BJ (cell line): ENCODE measurements at places on chromosomes 13 and 19. TPM values are rescaled to one million over a fixed set of nuclear protein-coding genes. Genes with fewer than 3 reads are reported as not detected.

Gene B3GNT3
- not detected in 2 replicates for polyA plus RNA-seq

- DNase-seq: no peak
Observed at GRCh38 chr13:113856716-113857065, 7.2 kb downstream of the GAS6 start.

- DNase-seq: no peak
Observed at GRCh38 chr13:30810261-30810701, 74.9 kb downstream of the ALOX5AP start.

Gene CLDND2
- 0.12 TPM in 1 of 2 replicates, not detected in the other for polyA plus RNA-seq

Gene ZSWIM9
- 0.61 and 0.75 TPM in 2 replicates for polyA plus RNA-seq

GRCh38 chr13:111225810-111226546 is 94.5 kb upstream of the TEX29 start:
- DNase-seq: no peak

DNA sequence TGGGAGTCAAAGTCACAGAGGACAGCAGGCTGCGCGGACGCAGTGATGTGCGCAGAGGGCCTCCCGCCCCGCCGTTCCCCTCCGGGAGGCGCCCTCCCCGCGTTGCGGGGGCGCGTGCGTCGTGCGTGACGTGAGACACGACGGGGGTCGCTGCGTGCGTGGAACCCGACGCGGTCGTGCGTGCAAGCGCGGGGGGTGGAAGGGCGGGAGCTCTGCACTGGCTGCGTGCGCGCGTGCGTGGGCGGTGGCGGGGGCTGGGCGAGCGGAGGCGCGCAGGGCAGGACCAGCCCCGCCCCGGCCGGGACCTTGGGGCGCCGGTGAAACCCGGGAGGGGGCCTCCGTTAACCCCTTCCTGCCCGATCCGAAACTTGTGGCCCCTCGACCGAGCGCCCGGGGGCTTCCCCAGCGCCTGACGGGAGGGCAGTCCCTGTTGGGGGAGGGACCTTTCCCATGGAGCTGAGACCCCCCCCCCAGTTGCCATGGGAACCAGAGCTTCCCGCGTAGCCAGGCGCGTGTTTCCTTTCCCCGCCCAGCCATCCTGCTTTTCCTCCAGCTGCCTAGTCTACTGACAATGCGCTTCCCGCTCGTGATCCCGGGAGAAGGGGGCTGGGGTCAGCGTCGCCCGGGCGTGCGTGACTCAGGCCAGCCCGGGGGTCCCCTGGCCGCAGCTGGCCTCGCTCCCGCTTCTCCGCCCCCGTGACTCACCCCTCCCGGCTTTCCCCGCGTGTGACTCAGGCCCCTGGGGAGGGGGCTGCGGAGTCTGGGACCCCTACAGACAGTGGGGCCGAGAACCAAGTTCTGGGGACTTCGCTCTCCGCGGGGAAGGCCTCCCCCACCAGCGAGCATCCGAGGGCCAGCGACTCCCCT is 7.3 kb upstream of the HOOK2 start:
- DNase-seq: no peak

DNA sequence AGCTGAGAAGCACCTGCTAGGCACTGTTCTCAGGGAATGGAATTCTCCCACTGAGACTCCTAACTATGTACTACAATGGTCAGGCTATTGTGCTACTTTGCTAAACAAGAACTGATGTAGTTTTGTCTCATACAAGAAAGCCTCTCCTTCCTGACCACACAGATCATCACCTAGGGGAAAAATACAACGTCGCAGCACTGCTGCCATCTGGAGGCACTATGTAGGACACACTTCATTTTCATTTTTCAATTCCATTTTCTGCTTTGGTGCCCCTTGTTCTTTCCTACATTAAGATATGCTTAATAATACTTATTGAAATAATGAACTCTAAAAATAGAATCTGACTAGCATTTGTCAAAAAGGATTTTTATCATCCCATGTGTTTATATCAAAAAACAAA is 21.1 kb downstream of the PROSER1 start:
- no peak for DNase-seq

DNA sequence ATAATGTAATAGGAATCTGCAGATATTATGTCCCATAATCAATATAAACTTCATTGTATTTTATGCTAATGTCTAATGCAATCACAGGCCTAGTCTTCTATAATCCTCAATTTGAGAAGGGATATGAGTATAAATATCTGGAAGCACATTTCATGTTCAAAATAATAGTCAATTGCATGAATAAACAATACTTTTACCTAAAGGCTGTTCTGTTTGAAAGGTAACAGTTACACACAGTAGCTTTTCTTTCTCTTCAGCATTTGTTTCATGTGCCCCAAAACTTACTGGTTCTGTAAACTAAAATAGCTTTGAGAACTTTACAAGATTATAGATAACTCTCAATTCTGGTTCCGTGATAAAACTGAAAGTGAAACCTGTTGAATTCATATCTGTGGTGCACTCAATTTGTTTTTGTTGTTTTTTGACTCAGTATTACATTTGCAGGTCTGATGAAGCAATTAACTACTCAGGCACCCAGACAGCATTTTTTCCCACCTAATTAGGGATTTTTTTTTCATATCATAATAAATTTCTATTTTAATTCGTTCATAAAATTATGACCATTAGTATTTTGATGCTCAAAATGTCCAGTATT is 1193.8 kb downstream of the SLITRK1 start:
- no peak for DNase-seq

Gene RPL21
- 771 and 1,498 TPM in 2 replicates for polyA plus RNA-seq

DNA sequence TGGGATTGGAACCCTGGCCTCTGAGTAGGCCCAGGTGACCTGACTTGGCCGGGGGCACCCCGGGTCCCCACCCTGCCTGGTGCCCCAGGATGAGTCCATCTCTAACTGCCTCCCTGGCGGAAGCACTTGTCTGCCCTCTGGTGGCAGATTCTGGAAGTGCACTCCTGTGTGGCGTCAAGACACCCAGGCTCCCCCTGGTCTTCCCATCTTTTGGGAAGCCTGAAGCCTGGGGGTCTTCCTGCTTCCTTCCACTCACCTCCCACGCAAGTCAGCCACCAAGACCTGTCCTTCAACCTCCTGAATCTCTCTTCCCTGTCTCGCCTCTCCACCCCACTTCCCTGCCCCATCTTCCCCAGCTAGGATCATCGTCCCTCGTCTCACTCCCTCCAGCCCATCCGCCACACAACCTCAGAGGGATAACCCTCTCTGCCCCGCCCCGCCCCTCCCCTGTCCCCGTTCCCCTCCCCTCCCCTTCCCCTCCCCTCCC is 7.4 kb downstream of the RABAC1 start:
- DNase-seq: no peak

Gene SYNGR4
- polyA plus RNA-seq: not detected in 2 replicates

DNA sequence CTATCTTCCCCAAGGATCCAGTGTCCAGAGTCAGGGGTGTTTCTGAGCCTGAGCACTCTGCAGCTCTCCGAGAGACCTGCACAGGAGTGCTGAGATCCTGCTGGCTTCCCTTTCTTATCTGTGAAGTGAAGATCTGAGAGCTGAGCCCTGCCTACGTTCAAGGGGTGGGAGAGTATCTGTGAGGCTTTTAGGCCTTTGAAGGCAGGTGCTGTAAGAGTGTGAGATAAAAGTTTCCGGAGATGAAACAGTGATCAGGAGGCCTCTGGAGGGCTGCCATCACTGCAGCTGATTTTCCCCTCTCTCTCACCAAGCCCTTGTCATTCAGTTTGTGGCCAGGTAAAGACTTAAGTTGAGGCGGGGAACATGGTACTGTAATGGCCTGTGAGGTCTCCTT is 83.1 kb downstream of the AKAP11 start:
- no peak for DNase-seq

Gene SRRM5
- 0.04 and 0.06 TPM in 2 replicates for polyA plus RNA-seq

Gene CLIP3
- 14.7 and 23.9 TPM in 2 replicates for polyA plus RNA-seq

Gene PNMA8A
- 0.65 and 0.74 TPM in 2 replicates for polyA plus RNA-seq

- DNase-seq: no peak
Observed at GRCh38 chr19:30479231-30479630, 107.0 kb downstream of the ZNF536 start.

DNA sequence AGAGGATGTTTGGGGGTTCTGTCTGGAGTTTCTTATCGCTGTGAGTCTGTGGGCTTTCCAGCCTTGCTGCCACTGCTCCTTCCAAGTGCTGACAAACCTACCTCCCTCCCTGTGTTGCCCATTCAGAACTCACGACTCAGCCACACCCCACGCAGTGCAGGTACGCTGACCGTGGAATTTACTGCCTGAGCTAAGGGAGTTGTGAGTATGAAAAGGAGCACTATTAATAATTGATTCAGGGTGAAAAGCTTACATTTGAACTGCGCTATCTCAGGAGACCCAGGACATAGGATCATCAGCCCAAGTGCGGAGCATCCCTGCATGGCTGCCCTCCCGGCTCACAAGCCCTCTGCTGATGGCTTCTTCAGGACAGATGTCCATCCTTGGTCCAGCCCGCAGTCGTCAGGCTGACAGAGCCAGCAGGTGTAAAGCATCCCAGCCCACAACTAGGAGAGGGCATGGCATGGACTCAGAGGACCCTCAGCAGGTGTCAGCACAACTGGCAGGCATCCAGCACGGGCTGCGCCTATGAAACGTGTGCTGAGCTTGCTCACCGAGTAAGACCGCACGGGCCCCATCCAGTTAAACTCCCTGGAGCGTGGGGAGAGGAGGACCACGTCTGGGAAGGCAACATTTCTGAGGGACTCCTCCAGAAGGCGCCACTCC is 244.0 kb downstream of the COL4A1 start:
- DNase-seq: no peak

GRCh38 chr19:7987114-7987768 is 18.2 kb downstream of the ELAVL1 start:
- DNase-seq: no peak

Gene HCN2
- 0.83 and 1.5 TPM in 2 replicates for polyA plus RNA-seq

DNA sequence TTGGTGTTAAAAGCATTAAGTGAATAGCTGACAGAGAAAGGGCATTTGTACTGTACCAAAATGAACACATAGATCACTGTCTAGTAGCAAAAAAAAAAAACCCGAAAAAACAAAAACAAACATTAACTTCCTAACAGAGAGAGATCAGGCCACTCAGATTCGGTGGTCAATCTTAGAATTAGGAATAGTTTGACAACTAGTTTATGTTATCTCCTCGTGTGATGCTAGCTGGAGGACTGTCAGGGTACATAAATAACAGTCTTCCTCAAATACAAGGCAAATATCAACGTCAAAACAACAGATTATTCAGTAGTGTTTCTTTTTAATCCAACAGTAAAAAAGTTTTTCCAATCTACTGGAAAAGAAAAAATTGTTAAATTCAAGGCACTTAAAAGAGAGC is 1.7 kb downstream of the ZMYM5 start:
- DNase-seq: no peak

Gene LILRA5
- not detected in 2 replicates for polyA plus RNA-seq

Gene C19orf85
- not detected in 2 replicates for polyA plus RNA-seq

- no peak for DNase-seq
Observed at GRCh38 chr13:112333756-112334543, 42.2 kb upstream of the SPACA7 start.

Gene GPR12
- polyA plus RNA-seq: not detected in 2 replicates

Gene FCGBP
- 0.01 TPM in 1 of 2 replicates, not detected in the other for polyA plus RNA-seq

GRCh38 chr19:18895824-18896341 is at the start of gene CERS1:
Gene CERS1 (minus strand): TSS chr19:18896158. CDS start chr19:18896072, 86 bp downstream.
- no peak for DNase-seq

Gene KLF1
- polyA plus RNA-seq: not detected in 2 replicates

GRCh38 chr13:114043421-114044053 is 69.7 kb upstream of the C13orf46 start:
- DNase-seq: no peak

Gene EXOC3L2
- 0.04 TPM in 1 of 2 replicates, not detected in the other for polyA plus RNA-seq

DNA sequence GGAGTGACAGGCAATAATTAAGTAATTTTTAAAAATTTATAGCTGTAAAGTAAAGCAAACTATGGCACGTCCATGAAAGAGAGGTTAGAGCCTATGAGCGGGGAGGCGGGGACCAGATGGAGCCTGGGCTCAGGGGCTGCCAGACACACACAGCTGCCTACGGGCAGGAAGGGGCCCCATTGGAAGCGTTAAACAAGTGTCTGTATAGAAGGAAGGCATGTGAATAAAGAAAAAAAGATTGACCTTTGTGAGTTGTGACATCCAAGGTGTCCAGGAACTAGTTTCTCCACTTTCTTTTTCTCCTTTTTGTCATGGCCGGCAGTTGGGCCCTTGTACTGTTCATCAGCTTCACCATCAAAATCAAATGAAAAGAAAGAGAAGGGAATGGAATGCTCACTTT is 56.8 kb downstream of the LRCH1 start:
- DNase-seq: no peak

Gene CXCL17
- not detected in 2 replicates for polyA plus RNA-seq

Gene NUP58
- 20.4 and 38.9 TPM in 2 replicates for polyA plus RNA-seq

Gene ZNF69
- polyA plus RNA-seq: 3.4 and 3.9 TPM in 2 replicates

GRCh38 chr13:27293873-27294515 is 23.4 kb downstream of the RASL11A start:
- DNase-seq: no peak

- DNase-seq: no peak
Observed at GRCh38 chr13:25375727-25376358, 4.1 kb downstream of the ATP8A2 start.

Gene ZNF254
- 2.9 and 3.9 TPM in 2 replicates for polyA plus RNA-seq

GRCh38 chr19:18150776-18151624 is 2.0 kb upstream of the PIK3R2 start:
- DNase-seq: no peak

- no peak for DNase-seq
Observed at GRCh38 chr13:59413126-59413525, 750.6 kb downstream of the DIAPH3 start.

Gene ONECUT3
- not detected in 2 replicates for polyA plus RNA-seq

Gene GIPC3
- polyA plus RNA-seq: 0.36 and 0.63 TPM in 2 replicates

GRCh38 chr13:89113744-89114143 is 1442.6 kb downstream of the SLITRK5 start:
- DNase-seq: no peak

DNA sequence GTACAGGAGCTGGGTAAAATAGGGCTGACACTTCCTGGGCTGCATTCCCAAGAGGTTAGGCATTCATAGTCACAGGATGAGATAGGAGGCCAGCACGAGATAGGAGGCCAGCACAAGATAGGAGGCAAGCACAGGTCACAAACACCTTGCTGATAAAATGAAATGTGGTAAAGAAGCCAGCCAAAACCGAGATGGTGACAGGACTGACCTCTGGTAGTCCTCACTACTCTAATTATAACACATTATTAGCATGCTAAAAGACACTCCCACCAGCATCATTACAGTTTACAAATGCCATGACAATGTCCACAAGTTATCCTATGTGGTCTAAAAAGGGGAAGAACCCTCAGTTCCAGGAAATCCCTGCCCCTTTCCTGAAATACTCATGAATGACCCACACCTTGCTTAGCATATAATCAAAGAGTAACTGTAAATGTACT is 20.9 kb upstream of the IGSF23 start:
- no peak for DNase-seq

DNA sequence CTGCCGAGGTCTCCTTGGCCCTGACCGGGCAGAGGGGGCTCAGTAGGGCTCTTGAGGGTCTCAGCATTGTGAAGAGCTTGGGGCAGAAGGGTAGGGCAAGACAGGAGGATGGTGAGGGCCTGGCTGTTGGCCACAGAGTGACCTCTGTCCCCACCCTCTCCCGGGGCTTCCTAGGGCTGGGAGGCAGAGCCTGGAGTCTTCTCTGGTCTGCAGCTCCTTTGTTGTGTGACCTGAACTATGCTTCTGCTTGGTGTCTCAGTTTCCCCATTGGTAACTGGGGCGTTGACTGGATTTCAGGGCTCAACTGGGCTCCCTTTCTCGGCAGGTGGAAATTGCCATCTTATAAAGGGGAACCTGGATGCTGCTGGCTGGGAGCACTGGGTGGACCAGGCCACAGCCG is 30.1 kb upstream of the PEPD start:
- DNase-seq: no peak

- no peak for DNase-seq
Observed at GRCh38 chr13:76741624-76742023, 144.6 kb downstream of the KCTD12 start.
